ENCODE measurements at places on chromosomes 2 and 18.
A peak's percentile ranks its signal among the peaks of the same experiment; 100 is the strongest.

DNA sequence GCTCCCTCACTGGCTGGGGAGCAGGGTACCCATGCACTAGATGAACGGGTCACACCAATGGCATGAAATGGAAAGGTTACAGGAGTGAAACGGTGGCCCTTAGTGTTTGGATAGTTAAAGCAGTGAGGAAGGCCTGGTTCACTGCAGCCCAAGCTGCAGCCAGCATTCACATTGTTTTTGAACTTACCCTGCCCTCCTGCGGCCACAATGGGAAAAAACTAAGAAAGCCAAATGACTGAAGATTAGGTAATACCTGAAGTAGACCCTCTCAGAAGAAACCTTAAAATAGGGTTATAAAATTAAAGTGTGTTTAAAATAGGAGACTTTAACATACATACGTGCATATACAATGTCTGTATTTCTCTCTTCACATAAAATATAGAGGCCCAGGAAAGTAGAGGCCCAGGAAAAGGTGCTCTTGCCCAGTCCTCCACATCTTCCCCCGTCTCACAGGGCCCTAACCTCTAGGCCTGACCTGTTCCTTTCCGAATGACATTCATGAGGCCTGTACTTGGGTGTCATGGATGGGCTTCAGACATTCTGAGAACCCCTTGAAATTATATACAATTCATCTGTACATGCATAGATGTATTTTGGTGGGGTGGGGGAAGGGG, 33.3 kb downstream of the DOK1 start:
- peak; percentile 85 for DNase-seq

- no peak for DNase-seq
Observed at GRCh38 chr2:3114406-3115185, 263.0 kb downstream of the EIPR1 start.

GRCh38 chr2:204108330-204108751, 171.8 kb downstream of the ICOS start:
- no peak for DNase-seq

- no peak for DNase-seq
Observed at GRCh38 chr2:183541766-183542165, 417.5 kb downstream of the NUP35 start.
